AML-193 (cell line): ENCODE measurements at places on chromosomes 7 and 10.

DNA sequence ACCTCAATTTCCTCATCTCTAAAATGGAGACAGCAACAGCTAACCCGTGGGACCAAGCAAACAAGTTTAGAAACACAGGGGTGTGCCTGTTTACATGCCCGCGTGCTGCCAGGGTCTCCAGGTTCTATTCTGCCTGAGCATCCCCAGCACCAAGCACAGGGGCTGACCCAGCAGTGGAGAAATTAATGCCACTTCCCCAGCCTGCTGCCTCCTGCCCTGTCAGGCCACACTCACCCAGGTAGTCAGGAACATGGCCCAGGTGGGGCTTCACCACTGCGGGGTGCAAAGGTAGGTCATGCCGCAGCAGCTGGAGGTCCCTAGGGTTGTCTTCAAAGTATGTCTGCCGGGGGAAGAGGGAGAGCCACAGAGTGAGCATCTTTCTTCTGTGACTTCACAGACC is 5.8 kb downstream of the DDX56 start:
- no peak for DNase-seq

DNA sequence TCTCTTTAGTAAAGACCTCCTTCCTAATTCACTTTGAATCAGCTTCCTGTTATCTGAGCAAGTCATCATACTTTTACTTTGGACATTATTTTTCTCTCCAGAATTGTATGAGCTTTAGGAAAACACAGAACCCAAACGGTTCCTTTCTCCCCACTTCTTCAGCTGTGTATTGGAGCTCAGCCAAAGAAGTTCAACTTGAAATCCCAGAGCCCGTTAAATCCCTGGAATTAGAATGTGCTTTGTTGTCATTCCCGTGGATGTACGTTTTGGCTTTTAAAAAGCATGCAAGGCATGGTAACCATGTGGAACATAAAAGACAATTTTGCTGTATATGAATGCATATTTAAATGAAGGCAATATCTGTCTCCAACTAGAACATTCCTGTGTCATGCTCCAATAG is 46.6 kb downstream of the AGMO start:
- DNase-seq = no peak

DNA sequence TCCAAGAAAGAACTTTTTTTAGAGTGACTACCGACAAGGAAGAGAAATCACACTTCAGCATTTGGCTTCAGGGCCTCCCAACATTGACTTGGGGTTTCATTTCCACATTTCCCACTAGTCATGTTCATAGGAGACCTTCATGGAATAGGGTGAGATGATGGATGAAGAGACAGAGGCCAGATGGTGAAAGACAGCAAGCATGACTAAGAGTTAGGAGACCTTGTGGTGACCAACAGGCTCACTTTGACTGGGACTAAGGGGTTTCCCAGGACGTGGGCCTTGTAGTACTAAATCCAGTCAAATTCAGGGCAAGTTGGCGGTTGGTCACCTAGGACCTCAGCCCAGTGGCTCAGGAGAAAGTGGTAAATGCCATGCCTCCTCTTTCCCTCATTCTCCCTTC is 3.0 kb upstream of the GIMAP5 start:
- DNase-seq = no peak

- no peak for DNase-seq
Observed at GRCh38 chr7:90804370-90804769, 208.2 kb downstream of the CDK14 start.

- no peak for DNase-seq
Observed at GRCh38 chr7:44565795-44566559, 7.7 kb downstream of the DDX56 start.
